ENCODE measurements at places on chromosomes 5 and 9.
A peak's percentile ranks its signal among the peaks of the same experiment; 100 is the strongest.

- no peak for DNase-seq
Measured at GRCh38 chr5:123708074-123708806, 196.3 kb downstream of the CSNK1G3 start.

DNA sequence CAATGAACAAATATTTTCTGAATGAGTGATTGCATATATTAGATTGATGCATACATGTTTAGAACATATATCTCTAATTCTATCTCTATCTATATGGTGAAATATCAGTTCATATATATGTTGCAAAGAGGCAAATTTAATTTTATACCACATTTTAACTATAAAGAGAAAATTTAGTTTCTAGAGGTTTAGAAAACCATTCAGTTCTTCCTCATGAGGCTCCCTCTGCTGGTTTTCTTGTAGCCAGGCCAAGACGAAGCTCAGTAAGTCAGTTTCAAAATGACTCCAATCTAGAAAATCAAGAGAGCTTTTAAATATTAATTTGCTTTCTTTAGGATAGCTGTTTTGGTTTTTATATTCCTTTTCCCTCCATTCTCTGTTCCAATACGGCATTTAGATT lies 312.1 kb downstream of the TMEM232 start:
- peak; percentile 8 for DNase-seq

- DNase-seq = no peak
Measured at GRCh38 chr5:87298692-87299362, 31.1 kb downstream of the RASA1 start.

DNA sequence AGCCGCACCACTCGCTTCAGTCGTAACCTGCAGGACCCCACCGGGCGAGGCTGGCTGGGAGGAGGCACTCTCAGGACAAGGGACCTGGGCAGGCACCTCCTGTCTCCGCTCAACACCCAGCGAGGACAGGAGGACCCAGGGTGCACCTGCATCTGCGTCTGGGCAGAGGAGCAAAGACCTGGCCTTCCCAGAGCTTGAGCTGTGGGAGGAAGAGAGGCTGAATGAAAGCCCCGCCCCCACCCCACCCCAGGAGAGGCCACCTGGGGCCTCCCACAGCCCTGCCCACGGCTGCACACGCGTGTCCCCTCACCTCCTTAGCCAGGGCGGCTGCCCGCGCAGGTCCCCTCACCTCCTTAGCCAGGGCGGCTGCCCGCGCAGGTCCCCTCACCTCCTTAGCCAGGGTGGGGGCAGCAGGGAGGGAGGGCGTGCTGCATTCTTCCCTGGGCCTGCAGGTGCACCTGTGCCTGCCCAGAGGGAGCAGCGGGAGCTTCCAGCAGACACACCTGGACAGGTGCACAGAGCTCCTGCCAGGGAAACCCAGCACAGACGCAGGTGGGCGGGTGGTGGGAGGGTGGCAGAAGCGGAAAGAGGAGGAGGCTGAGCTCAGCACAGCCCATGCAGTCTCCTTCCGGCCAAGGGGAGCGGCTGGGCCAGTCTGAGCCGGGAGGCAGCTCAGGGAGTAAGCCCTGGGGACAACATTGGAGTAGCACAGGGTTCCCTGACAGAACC lies 18.5 kb upstream of the SLC12A7 start:
- no peak for DNase-seq

DNA sequence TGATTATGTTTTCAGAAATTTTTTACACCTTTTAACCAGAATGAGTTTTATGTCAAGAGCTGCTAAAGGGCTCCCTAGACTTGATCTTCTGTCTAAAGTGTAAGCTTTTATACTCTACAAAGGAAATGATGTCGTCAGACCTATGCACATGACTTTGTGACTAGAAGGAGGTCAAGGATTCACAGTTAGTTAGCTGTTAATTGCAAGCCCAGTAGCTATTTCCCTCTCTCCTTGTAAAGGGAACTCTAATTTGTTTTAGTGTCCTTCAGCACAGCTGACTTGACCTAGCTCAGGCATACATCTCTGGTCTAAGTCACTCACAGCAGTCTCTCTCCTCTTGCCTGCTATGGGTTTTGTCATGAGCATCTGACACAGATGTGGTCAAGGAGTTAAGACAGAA lies 173.5 kb upstream of the NREP start:
- DNase-seq = no peak

DNA sequence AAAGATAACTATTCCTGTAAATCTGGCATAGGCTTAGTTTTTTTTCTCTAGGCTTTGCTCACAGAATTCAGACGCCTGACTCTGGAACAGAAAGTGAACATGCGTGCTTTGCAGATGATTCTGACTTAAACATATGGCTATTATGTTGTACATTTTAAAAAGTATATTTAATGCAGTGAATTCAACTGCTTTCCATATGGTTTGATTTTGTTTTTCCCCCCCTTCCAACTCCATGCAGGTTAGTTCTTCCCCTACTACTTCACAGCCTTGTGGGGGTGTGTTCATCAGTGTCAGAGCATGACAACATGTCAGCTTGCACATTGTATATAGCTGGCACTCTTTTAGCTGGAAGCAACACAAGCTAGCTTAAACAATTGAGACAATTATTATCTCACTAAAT lies 226.8 kb downstream of the TMEM167A start:
- no peak for DNase-seq

GRCh38 chr5:150461231-150461630 lies 11.7 kb upstream of the RPS14 start:
- no peak for DNase-seq

DNA sequence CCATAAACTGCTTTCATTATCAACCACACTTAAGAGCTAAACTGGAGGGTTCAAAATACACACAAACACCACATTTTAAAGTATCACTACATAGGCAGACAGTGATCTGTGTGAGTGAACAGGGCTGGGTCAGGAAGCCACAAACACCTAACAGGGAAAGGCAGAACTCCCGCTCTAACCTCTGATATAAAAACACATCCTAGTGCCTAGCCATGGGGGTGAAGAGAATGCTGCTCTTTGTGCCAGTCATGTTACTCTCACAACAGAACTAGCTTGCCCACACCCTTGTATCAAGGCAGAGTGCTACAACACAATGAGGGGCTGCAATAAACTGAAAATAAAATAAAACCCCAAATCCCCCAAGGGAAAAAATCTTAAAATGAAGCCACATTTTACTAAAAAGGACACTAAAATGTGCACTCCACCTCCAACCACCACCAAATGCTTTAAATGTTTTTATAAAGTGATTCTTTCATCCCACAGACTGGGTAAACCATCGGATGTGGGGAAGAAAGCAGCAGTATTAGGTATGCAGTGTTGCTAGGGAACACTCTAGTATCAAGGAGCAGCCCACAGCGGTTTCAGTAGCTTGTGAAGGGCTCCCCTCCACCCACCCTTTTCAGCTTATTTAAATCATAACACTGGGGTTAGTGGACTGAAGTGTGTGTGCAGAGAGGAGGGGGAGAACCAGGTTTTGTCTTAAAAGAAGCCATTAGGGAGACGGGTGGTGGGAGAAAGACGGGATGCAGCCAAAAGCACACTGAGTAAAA lies 64.5 kb downstream of the TMEM161B start:
- DNase-seq = no peak

GRCh38 chr9:19533373-19533772 lies 124.6 kb downstream of the ACER2 start:
- DNase-seq = no peak

- DNase-seq = no peak
Measured at GRCh38 chr5:23001120-23001519, 148.0 kb upstream of the CDH12 start.

DNA sequence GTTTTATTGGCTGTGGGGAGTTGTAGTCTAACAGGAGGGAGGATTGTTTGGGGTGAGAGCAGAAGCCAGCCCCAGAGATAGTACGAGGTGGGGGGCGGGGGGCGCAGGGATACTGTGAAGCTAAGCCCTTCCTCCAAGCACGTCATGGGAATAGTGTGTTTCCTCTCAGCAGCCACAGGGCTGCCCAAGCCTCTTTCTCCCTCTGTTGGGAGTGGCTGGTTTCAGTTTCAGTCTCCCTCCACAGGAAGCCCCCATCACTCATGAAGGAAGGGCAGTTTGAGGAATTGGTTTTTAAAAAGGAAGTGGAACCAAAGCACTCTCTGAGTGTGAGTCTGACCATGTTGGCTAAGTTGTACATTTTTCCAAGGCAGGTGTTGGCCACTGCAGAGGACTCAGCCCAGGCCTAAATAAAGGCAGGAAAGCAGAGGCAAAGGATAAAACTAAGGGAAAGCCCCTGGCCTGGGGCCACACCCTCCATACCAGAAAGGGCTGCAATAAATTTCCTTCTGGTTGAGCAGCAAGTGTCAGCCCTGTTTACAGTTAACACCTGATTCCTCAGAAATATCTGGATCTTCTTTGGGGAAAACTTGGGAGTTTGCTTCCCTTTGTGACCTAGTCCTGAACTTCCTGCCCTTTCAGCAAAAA lies 3.2 kb downstream of the RAB24 start:
- no peak for DNase-seq

DNA sequence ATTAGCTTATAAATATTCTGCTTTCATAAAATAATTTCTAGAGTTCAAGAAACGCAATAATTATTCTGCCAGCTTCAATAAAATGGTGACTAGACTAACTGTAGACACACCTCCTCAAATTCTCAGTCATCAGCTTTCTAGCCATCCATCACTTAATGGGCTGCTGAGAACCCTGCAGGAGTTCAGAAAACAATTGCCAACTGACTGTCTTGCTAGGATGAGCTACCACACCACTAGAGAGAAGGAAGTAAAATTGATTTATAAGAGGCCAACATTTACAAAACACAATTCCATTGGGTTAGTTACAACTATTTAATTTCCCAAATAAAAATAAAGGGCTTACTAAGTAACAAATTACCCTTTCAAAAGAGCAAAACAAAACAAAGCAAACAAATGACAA lies 126.5 kb upstream of the PAPPA start:
- DNase-seq = no peak

- no peak for DNase-seq
Measured at GRCh38 chr9:116716438-116716837, 29.3 kb downstream of the TRIM32 start.

DNA sequence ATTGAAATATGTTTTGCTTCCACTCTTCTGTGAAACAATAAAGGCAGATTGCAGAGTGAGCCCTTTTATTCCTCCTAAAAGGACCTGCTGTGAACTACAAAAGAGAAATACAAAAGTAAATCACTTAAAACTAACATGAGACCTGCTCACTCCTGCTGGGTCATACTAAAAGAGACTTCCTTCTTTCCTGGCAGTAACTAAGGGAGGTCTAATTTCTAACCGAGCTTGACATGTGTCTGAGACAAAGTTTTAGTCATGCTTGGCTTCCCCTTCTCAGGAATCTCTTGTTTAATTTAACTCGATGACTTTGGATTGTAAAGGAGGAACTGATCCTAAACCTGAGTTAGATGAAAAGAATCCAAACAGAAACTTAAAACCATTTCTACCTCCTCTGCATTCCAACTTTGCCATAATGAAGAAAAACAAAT lies 86.4 kb upstream of the CDH6 start:
- DNase-seq = no peak

DNA sequence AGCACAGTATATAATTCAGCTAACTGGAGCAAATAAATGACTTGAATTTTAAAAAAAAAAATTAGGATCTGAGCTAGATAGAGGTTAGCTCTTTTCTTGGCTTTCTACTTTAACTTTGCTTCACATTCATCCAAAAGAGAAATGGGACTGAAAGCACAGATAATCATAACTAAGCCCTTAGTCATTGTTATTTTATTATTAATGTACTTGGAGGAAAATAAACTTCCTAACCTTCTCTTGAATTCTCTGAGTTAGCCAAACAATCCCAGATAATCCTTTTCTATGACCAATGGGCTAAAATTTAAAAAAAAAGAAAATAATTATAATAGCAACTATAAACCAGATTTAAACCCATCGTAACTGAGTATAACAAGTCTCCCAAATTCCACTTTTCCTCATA lies 57.6 kb upstream of the RASA1 start:
- DNase-seq = no peak

GRCh38 chr9:69325409-69326212 lies 596 bp downstream of the ENTREP1 start:
- DNase-seq = no peak

- no peak for DNase-seq
Measured at GRCh38 chr5:5341531-5342292, 80.8 kb upstream of the ICE1 start.

- no peak for DNase-seq
Measured at GRCh38 chr5:51582871-51583394, 199.7 kb downstream of the ISL1 start.

DNA sequence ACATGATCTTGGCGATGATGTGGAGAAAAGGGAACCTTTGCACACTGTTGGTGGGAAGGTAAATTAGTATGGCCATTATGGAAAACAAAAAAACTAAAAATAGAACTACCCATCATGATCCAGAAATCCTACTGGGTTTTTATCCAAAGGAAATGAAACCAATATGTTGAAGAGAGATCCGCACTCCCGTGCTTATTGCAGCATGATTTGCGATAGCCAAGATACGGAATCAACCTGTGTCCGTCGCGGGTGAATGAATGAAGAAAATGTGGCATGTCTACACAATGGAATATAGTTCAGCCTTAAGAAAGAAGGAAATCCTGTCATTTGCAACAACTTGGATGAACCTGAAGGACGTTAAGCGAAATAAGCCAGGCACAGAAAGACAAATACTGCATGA lies 84.5 kb downstream of the TTLL11 start:
- no peak for DNase-seq

- DNase-seq = no peak
Measured at GRCh38 chr5:161001604-161002003, 149.6 kb upstream of the ATP10B start.

- no peak for DNase-seq
Measured at GRCh38 chr9:79745752-79746336, 174.1 kb downstream of the TLE4 start.

DNA sequence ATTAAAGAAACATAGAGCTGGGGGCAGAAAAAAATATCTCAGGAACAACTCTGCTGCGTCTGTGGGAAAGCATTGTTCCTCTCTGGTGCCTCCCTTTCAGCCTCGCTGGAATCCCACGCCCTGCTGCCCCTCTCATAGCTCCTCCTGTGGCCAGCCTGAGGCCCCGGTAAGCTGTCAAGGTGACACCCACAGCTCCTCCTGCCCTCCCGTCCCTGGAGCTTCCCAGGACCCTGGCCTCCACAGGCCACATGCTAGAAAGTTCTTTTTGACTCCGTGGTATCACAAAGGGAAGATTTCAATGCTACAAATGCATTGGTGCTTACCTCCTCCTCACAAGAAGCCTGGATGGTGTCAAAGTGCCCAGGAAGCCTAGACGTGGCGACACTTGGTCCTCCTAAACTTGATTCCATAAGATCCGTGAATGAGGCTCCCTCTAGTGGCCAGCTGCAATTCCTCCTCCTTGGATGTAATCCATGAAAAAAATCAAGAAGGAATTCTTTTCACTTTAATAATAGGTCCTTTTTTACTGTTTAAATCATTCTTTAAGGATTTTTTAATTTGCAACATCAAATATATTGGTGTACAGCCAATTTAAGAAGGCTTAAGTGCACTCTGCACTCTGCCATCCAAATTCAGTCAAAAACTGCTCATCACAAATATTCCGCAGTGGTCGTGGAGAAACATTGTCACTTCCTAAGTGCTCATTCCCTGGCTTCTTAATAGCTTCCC lies 104.9 kb downstream of the CFAP90 start:
- peak; percentile 41 for DNase-seq
